ENCODE measurements at places on chromosomes 2 and 18. TPM values are rescaled to one million over a fixed set of nuclear protein-coding genes. Genes with fewer than 3 reads are reported as not detected.
A peak's percentile ranks its signal among the peaks of the same experiment; 100 is the strongest.

- H3K27me3 ChIP-seq, result no peaks in the 10 kb centered on the region
- no peak overlapping the region for H3K4me3 ChIP-seq
- no peaks in the 10 kb centered on the region for H3K36me3 ChIP-seq
- no peaks in the 10 kb centered on the region for H3K4me1 ChIP-seq
- DNase-seq, result no peak
- no peak overlapping the region for H3K27ac ChIP-seq
These were observed 1704.8 kb upstream of the PIK3C3 start for GRCh38 chr18:40250236-40250635.

DNA sequence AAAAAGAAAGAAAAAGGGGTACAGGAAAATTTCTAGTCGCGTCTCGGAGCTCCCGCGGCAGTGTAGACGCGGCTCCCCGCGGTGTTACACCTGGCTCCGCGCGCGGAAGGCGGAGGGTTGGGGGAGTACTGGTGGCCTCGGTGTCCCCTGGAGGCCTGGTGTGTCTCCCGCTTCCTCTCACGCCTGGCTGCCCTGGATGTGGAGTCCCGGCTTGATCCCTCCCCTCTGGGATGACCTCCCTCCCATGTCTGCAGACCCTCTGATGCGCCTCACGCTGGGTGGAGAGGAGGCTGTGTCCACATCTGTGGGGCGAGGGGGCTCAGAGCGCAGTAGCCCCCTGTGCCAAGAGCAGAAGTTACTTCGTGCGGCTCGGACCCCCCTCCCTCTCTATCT is 1.2 kb downstream of the KIF5C start:
- H3K27me3 ChIP-seq, result peaks cover 6% of the 10 kb centered on the region
- DNase-seq, result peak; percentile 71
- H3K27ac ChIP-seq, result no peak overlapping the region
- H3K4me1 ChIP-seq, result peaks cover 5% of the 10 kb centered on the region

DNA sequence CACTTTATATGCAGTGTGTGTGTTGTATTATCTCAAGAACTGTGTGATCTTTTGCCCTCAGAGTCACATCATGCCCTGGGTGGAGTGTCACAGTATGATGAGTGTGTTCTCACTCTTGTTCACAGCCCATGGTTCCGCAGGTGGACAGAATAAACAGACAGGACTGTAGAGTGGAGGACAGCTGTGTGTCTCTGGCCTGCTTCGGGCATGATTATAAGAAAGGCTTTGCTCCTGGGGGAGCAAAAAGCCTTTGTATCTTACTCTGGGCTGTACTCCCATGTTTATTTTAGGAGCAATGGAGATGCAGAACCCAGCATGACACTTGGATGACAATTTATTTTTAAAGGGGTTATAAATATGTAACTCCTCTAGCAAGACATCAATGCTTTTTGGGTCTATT is 371.7 kb upstream of the MEX3C start:
- no peak overlapping the region for H3K27ac ChIP-seq
- H3K36me3 ChIP-seq, result no peaks in the 10 kb centered on the region
- H3K4me1 ChIP-seq, result peaks cover 5% of the 10 kb centered on the region
- no peak for DNase-seq
- H3K27me3 ChIP-seq, result no peaks in the 10 kb centered on the region
- H3K4me3 ChIP-seq, result no peak overlapping the region

- no peak for DNase-seq
- H3K27me3 ChIP-seq, result no peaks in the 10 kb centered on the region
- peaks cover 36% of the 10 kb centered on the region for H3K4me1 ChIP-seq
- no peak overlapping the region for H3K4me3 ChIP-seq
- no peaks in the 10 kb centered on the region for H3K36me3 ChIP-seq
These were observed 219.7 kb upstream of the EPHA4 start for GRCh38 chr2:221791844-221792243.

DNA sequence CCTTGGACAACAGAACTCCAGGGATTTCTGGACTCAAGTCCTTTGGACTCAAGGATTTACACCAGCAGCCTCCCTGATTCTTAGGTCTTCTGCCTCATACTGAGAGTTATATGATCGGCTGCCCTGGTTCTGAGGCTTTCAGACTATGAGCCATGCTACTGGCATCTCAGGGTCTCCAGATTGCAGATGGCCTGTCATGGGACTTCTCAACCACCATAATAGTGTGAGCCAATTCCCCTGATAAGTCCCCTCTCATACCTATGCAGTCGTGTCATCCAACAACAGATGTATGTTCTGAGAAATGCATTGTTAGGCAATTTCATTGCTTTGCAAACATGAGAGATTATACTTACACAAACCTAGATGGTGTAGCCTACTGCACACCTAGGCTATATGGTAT is 61.4 kb upstream of the MSTN start:
- no peaks in the 10 kb centered on the region for H3K27me3 ChIP-seq
- H3K4me1 ChIP-seq, result peaks cover 11% of the 10 kb centered on the region
- no peaks in the 10 kb centered on the region for H3K36me3 ChIP-seq
- DNase-seq, result no peak

The DNAH7 gene
- 0.27 TPM for total RNA-seq

The SATB2 gene
- total RNA-seq, result 5.7 TPM

The TPO gene
- not detected for total RNA-seq
